ENCODE measurements at places on chromosomes 4 and X.

GRCh38 chr4:79585834-79586233 is 177.8 kb upstream of the GK2 start:
- DNase-seq, result no peak

- no peak for DNase-seq
These were observed 53.8 kb upstream of the SORCS2 start for GRCh38 chr4:7138223-7139166.

- DNase-seq, result no peak
These were observed 90.8 kb downstream of the AASDH start for GRCh38 chr4:56296526-56296925.

DNA sequence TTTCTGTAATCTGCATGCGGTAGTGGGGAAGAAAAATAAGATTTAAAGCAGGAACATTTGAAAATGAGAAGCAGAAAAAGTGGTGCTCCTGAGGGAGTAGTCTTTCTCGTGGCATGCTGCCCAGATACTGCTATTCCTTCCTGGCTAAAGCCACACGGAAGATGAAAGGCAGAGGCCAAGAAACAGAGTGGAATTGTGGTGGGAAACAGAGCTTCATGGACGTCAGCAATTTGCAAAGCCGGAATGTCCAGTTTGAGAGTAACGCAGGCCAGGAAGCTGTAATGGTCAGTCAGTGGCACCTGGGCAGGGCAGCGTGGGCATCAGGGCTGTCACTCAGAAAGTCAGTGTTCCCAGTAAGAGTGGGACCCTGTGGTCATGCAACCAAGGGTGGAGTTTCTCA is 63.7 kb upstream of the FMR1 start:
- no peak for DNase-seq

DNA sequence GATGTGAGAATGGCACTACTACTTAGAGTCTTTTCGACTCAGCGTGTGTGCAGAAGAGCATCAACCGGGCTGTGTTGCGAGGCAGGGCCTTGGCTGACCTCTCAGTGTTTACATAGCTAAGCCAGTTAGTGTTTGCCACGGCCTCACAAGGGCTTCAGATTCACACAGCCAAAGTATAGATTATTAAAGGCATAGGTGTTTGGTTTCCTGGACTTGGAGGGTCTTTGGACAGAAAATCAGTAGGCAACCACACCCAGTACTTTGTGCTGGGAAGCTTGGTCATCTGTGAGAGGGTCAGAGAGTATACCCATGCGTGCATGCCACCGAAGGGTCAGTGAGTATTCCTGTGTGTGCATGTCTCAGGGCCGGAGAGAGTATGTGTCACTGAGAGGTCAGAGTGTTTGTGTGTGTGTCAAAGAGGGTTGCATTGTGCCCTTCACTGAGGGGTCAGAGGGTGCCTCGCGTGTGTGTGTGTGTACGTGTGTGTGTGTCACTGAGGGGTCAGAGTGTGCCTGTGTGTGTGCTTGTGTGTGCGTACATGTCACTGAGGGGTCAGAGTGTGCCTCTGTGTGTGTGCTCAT is 69.7 kb upstream of the MSANTD1 start:
- no peak for DNase-seq

- no peak for DNase-seq
These were observed 15.7 kb downstream of the TIGD4 start for GRCh38 chr4:152763796-152764195.

GRCh38 chr4:36772154-36772516 is 472.4 kb upstream of the NWD2 start:
- DNase-seq, result no peak

DNA sequence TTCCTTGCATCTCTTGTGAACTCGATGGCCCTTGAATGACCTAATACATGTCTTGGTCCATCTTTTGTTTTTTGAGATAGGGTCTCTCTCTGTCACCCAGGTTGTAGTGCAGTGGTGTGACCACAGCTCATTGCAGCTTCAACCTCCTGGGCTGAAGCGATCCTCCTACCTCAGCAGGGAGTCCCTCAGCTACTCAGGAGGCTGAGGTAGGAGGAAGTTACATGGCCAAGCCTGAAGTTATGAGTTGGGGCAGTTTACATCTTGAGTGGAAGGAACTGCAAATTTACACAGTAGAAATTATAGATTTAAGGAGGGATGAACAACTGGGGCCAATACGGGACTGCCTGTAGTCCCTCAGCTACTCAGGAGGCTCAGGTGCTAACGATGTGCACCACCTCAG is 97.2 kb upstream of the METTL14 start:
- DNase-seq, result no peak

GRCh38 chr4:152115794-152116193 is 355.0 kb upstream of the GATB start:
- DNase-seq, result no peak

DNA sequence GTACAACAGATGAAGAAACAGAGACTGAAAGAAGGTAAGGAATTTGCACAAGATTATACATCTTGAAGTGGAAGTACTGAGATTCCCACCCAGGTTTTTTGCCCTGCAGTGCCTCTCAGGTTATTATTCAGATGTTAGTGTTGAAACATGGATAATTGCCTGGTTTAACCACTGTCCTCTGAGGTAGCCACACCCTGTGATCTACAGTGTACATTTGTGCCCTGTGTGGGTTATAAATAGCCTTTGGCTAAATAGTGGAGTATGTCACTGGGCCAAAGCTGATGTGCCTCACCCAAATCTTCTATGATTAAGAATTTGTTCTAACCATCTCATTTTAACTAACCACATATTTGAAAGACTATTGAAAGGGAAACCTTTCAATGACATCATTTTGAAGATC is 5.4 kb upstream of the ASB5 start:
- no peak for DNase-seq

DNA sequence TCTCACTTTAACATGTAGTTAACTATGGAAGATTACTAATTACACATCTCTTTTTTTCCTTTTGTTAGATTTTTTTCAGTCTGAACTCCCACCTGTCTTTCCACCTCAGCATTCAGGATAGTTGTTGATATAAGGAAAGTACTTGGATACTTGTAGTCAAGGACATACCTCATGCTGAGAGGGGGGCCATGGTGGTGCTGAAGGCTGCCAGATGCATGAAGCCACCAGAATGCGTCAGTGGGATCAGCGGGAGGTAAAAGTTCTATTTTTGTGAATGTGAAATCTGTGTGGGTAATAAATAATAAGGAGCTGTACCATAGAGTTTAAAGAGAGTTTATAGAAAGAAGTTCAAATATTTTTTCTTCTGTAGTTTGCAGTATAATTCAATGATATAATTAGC is 13.1 kb upstream of the NDST4 start:
- DNase-seq, result no peak

DNA sequence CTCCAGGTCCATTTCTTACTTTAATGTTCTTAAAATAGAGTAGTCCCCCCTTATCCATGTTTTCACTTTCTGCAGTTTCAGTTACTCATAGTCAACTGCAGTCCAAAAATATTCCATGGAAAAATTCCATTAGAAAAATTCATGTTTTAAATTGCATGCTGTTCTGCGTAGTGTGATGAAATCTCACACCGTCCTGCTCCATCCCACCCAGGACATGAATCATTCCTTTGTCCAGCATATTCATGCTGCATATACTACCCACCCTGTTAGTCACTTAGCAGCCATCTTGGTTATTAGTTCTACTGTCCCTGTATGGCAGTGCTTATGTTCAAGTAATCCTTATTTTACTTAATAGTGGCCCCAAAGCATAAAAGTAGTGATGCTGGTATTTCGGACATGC is 5.4 kb upstream of the PDLIM5 start:
- DNase-seq, result no peak

DNA sequence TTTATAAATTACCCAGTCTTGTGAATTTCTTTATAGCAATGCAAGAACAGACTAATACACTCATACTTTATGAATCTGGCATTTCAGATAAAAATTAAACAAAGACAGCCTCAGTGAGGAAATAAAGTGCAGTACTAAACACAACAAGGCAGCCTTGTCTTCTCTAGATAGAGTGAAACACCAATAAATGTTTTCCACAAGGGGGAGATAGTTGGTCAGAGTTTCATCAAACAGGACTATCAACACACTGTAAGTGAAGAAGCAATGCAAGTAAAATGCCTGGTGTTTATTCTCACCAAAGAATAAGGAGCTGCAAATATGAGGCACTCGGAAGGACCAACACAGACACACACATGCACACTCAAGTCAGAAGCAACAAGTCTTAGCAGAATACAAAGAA is 62.8 kb downstream of the FAM9B start:
- no peak for DNase-seq

GRCh38 chrX:84188320-84188834 is 378 bp upstream of the RPS6KA6 start:
- peak; percentile 8 for DNase-seq

DNA sequence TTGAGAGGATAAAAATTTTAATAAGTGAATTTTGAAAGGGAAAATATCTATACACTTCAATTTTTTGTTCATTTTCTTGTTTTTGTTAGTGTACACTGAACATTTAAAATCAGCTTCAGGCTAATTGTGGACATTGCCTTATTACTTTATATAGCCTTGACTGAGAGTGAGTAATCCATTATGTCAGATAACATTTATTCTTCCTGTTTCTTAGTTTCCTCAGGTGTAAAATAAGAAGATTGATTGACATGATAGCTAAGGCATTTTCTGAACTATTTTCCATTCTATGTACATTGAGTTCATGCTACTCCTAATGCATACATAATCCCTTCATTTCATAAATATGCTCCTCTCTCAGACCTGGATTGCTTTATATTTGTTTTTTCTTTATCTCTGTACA is 607.3 kb upstream of the AADAT start:
- DNase-seq, result no peak

- no peak for DNase-seq
These were observed 23.3 kb upstream of the EOLA2 start for GRCh38 chrX:149961572-149961971.

- no peak for DNase-seq
These were observed 15.8 kb upstream of the SFRP2 start for GRCh38 chr4:153804722-153805121.

- DNase-seq, result peak; percentile 23
These were observed 33.0 kb downstream of the GEMIN8 start for GRCh38 chrX:13996650-13997049.

DNA sequence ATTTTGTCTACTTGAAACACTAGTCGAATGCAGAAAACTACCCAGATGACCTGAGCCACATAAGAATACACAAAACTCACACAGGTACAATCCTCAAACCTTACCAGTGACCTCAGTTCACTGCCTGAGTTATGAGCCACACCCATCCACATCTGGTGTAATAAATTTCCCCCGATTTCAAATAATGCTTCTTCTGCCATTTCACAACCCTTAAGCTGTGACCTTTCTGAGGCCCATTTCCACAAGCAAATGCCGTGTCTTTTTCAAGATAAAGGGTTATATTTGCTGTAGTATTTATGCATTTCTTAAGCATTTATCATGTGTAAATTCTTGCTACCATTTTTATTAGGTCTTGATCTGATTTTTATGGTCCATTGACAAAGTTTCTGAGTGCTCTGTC is 1.8 kb upstream of the ARHGEF38 start:
- DNase-seq, result no peak

- no peak for DNase-seq
These were observed 57.8 kb downstream of the SPATA4 start for GRCh38 chr4:176137631-176138030.

GRCh38 chrX:97594646-97595224 is 711.0 kb downstream of the RPA4 start:
- no peak for DNase-seq

DNA sequence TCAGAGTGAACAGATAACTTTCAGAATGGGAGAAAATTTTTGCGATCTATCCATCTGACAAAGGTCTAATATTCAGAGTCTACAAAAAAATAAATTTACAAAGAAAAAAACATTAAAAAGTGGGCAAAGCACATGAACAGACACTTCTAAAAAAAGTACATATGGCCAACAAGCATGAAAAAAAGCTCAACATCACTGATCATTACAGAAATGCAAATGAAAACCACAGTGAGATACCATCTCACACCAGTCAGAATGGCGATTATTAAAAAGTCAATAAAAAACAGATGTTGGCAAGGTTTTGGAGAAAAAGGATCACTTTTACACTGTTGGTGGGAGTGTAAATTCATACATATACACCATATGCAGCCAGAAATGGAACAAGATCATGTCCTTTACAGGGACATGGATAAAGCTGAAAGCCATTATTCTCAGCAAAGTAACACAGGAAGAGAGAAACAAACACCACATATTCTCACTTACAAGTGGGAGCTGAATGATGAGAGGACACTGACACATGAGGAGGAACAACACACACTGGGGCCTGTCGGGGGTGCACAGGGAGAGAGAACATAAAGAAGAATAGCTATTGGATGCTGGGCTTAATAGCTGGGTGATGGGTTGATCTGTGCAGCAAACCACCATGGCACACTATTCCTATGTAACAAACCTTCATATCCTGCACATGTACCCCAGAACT is 41.6 kb upstream of the ITM2A start:
- no peak for DNase-seq

DNA sequence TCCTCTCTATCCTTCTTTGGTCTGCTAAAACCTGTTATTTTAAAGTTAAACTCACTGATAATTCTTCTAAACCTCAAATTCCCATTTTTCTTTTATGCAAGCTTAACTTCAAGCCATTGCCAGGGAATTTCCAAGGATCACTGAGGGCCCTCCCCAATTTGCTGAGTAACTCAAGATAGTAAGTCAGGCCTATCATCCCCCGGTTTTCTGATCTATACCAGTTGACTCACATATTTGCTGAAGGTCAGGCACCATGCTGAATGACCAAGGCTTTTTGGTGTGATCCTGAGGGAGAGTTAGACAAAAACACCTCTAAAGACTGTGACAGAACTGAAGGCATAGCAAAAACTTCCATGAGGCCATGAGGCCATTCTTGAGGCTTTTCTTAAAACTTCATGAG is 1301.9 kb downstream of the PCDH7 start:
- DNase-seq, result no peak

GRCh38 chrX:1031521-1032430 is 180.7 kb downstream of the CRLF2 start:
- no peak for DNase-seq

GRCh38 chrX:130846746-130847145 is 56.3 kb downstream of the ENOX2 start:
- no peak for DNase-seq

DNA sequence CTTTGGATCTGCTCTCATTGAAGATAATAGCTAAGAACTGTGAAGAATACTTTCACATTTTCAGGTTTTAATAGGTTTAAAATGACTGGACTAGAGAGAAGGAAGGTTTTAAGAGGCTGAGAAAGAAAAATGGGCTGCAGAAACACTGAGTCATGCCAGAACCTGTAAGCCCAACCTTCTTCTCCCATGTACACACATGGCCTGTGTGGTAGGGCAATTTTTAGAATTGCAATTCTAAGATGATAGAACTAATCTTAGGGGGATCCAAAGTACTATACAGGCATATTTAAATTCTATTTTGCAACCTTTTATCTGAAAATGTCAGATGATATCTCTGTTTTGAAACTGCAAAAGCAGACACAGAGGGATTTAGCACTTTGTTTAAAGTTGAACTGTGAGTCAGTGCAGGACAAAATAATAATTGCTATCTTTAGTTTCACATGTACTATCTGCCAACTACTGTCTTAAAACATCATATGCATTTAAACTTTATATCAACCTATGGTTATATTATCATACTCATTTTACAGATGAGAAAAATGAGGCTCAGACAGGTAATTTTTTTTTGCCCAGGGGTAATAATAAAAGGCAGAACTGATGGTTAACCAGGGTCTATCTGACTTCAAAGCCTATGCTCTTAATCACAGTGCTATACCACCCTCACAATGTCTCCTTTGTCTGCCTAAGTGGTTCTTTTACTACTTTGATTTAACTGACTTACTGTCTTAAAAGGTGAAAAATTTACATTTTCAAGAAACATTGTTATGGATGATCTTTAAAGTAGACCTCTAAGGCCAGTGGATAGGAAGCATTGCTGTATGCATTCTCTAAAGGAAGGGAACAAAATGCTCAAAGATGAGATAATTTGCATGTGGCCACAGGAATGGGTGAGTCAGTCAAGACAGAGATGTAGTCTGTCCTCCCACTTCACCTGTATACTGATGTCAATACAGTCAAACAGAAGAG is 4.3 kb downstream of the TMPRSS11E start:
- no peak for DNase-seq

All from amygdala (tissue), 56 donors.